ENCODE measurements at places on chromosomes 7 and 10.
A peak's percentile ranks its signal among the peaks of the same experiment; 100 is the strongest.

DNA sequence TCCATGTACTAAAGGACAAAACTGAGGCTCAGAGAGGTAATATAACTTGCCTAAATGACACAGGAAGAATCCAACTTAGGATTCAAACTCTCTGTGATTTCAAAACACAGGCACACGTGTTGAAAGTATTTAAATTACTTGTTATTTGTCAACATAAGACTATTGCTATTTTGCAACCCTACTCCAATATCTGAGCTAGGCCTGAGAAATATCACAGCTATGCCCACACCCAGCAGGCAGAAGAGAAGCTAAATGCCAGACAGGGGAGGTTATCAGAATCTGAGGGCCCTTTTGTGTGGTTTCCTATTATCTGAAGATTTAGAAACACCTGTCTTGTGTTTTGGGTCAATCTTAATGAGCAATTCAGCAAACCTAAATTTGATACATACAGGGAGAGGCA lies 204.3 kb downstream of the ANK3 start:
- no peak for DNase-seq

DNA sequence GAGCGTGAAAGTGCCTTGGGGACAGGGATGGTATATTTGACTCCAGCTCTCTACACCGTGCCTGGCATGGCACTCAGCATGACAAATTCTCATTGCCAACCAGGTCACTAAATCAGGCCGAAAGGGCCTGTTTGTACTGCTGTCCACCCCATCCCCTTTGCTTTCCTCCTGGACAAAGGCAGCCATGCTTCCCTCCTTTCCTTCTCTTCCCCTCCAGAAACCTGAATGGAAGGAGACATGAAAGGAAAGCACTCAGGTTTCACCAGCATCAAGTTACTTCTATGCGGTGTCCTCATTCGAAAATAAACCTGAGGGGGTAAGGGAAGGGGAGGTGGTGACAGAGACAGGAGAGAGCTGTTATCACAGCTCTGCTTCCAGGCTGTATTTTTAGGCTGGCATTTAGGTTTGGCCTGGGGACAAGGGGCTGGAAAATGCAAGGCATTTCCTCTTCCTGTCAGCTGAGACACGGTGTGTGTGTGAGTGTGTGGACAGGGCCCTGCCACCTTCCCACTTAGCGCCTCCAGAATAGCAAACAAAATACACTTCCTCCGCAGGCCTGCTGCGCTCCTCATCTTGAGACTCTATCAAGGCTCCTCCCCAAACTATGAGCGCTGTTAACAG lies 79.9 kb upstream of the COL13A1 start:
- DNase-seq, result no peak

DNA sequence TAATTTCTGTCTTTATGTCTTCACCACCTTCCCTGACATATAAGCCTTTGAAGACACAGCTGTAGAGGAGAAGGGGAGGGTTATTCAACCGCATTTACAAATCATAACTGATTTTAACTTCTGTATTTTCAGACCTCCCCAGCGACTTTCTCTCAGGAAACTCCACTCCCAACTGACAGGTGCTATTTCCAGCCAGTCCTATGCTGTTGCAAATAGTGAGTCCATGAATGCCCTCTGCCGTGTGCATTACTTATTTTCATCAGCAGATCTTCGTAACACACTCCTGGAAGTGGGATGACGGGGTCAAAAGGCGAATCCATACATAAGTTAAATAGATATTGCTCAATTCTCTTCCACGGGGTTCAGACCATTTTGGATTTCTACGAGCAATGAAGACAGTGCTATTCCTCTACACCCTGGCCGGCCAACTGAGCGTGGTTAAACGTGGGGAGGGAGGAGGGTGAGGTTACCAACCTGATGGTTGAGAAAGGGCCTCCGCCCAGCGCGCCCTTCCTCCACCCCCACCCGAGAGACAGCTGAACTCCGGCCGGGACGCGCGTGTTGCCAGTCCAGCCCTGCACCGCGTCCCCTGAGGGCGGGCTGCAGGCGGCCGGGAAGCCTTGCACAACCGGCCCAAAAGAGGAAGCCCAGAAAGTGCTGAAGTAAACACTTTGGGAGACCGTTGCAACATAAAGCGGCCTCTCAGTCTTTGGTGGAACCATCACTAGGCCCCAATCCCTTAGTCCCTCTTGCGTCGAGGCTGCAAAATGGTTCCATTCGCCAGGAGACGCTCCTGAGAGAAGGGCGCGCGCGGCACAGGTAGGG lies at the start of gene APBB1IP:
Gene APBB1IP (plus strand): TSS at position 705 of the 825 bp plus-strand sequence. CDS start 53,986 bp downstream, outside the sequence.
- DNase-seq, result peak; percentile 54

- DNase-seq, result no peak
Measured at GRCh38 chr10:30728766-30729165, 99.2 kb upstream of the LYZL2 start.

- peak; percentile 39 for DNase-seq
Measured at GRCh38 chr7:69603937-69604494, 5.7 kb downstream of the AUTS2 start.

DNA sequence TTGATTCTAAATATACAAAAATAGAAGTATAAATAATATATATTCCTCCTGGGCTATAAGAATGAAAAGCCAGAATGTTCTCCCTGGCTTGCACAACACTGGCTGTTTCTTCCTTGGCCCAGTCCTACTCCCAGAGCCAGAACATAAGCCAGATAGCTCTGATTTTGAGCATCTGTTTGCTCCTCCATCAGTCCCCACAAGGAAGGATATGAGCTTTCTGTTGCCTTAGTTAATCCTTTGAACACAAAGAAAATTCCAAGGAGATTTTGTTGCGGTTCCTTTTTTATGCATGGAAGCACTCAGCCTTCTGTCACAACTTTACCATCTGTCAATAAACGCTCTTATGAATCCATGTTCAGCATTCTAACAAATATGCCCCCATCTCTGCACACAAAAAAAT lies 361.8 kb downstream of the IPMK start:
- DNase-seq, result no peak

- DNase-seq, result no peak
Measured at GRCh38 chr10:34729619-34730018, 85.5 kb downstream of the PARD3 start.

- no peak for DNase-seq
Measured at GRCh38 chr7:106747804-106748203, 86.8 kb upstream of the CCDC71L start.

DNA sequence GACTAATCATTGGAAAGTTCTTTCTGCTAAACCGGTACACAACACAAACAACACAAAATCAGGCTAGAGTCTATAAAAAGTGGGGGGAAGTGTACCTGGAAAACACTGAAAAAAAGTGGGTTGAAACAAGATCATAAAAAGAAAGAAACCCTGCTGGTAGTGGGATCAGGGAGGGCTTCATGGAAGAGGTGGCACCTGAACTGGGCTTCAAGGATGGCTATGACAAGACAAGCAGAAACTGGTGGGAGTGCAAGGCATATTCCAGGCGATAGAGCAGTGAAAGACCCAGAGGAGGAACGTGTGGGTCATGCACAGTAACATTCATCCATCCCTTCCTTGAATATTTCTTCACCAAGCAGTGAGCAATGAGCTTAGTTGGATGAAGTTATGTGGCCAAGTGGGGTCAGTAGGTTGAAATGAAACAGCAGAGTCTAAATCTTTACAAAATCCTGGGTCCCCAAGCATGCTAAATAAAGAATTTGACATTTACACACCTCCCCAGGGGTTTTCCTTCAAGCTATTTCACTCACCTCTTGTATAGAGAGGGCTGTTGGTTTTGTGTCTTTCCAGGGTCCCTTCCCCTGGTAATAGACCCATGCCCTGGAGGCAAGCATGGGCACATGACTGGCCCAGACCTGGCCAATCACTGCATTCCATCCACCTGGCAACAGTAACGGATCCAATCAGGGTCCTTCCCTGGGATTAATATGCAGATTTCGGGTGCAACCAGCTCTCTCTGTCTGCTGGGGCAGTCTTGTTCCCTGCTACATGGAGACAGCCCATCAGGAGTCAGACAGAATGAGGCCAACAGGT lies 38.2 kb downstream of the SPOCK2 start:
- DNase-seq, result no peak

DNA sequence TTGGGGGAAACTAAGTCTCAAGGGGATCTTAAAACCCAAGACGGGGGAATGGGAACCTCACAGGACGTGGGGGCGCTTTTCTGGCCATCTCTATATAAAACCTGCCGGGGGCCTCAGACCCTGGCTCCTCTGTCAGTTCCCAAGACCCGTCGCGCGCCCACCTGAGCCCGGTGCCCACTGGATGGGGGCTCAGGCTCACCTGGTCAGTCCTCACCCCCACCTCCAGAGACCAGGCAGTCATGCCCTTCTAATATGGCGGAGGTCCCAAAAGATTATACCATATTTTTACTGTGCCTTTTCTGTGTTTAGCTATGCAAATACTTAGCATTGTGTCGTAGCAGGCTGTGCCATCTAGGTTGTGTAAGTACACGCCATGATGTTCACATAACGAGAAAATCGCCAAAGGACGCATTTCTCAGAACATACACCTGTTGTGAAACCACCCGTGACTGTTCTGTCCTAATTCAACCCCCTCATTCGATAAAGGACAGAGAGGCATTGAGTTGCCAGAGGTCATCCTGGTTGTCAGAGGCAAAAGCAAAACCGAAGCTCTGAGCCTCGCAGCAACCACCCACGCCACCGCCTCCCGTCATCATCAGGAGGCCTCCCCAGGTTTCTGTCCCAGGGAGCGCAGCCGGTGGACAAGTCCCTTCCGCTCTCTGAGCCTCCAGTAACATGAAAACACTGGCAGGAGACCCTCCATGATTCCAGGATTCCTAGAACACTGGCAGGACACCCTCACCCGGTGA lies 28.9 kb downstream of the OAT start:
- DNase-seq, result no peak

GRCh38 chr7:100589341-100589947 lies 3.3 kb downstream of the FBXO24 start:
- DNase-seq, result no peak

DNA sequence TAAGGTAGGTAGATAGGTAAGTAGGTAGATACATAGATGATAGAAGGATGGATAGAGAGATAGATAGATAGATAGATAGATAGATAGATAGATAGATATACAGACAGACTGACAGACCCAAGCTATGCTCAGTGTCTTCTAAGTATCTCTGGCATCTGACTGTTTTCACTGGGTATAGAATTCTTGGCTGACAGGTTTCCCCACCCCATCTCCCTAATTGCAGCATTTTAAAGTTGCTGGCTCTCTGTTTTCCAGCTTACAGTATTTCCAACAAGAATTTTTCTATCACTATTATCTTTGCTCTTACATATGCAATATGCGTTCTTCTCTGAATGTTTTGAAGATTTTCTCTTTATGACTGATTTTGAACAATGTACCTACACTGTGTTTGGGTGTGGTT lies 328.7 kb downstream of the TCERG1L start:
- DNase-seq, result no peak

- no peak for DNase-seq
Measured at GRCh38 chr10:92052088-92052487, 128.5 kb downstream of the BTAF1 start.

DNA sequence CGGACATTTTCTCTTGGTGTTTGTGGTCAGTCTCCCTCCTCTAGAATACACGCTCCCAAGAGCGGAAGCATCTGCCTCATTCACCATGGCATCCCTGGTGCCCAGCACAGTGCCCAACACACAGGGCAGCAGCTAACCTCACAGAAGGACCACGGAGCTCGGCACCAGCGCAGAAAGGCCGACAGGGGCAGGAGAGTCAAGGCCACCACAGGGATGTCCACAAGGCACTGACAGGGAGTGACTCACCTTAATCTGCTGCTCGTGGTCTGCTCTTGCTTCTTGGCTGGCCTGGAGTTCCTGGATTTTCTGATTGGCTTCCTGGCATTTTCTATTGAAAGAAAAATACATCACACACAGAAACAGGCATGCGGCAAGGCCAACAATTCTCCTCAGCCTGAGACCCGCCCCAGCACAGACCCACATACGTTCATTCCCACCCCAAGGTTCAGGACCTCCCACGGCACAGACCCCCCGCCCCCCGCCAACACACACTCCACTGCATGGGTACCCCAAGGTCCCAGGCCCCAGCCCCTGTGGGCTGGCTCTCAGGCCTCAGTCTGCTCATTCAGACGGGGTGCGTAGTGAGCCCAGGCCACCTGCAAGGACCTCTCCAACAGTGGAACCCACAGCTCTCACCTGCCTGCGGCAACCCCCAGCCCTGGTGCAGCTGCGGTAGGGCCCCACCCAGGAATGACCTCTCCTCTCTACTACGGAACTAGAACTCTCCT lies 14.9 kb downstream of the MAD1L1 start:
- no peak for DNase-seq

GRCh38 chr10:109721453-109722064 lies 201.8 kb downstream of the XPNPEP1 start:
- no peak for DNase-seq

- no peak for DNase-seq
Measured at GRCh38 chr7:81484261-81484660, 285.6 kb downstream of the HGF start.

DNA sequence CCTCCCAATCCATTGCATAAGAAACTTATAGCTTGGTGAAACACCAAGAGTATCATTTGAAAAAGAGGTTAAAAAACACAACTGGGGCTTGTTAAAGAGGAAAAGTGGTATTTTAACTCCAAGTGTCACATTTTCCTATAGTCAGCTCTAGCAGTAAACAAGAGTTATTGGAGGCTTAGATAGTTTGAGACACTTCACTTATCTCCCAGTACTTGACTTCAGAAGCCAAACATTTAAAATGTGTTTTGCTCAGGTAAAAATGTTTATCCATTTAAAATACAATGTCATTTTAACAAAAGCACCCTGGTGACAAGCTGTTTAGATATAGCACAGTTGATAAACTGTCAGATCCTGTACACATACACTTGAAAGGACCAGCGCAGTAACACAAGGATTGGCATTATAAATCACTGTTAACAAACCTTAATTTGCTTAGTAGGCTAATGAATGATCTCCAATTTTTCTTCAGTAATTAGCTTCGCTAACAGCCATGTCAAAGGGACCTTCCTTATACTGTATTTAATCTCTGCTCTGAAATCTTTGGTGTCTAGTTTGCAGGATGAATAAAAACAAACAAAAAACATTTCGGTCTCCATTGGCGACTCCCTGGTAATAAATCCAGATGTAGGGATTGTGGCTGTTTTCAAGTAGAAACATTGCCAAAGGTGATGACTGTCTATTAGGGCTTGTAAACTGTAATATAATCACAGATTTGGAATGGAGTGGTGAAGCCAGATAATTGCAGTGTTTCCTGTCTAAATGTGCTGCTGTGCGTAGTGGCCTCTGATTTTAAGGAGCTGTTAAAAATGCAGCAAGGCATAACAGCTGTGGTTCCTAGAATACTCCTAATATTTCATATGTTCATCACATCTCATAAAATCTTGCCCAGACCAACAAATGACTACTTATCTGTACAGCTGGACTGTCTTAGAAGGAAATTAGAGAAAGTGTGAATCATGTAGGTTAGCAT lies 545.1 kb downstream of the AUTS2 start:
- DNase-seq, result no peak

GRCh38 chr10:22103701-22104470 lies 100.4 kb upstream of the DNAJC1 start:
- DNase-seq, result no peak

All from CD4-positive, alpha-beta T cell treated with Interleukin-4 for 4 hours (primary cell).